Stimulated activated CD8-positive, alpha-beta memory T cell treated with anti-CD3 and anti-CD28 coated beads, Interleukin-15, amount 100 ng/mL, for 48 hours (primary cell): ENCODE measurements at places on chromosomes 3 and 15.

DNA sequence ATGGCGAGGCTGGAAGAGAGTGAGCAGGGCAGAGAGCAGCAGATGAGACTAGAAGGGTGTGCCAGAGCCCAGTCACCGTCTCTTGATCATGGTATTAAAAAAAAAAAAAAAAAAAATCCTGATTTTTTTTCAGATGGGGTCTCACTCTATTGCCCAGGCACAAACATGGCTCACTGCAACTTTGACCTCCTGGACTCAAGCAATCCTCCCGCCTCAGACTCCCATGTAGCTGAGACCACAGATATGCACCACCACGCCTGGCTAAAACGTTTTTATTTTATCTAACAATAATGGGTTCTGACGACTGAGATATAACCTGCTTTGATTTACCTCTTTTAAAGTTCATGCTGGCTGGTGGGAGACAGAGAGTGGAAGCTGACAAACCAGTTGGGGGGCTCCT, 4.0 kb downstream of the GNB4 start:
- DNase-seq, result no peak

DNA sequence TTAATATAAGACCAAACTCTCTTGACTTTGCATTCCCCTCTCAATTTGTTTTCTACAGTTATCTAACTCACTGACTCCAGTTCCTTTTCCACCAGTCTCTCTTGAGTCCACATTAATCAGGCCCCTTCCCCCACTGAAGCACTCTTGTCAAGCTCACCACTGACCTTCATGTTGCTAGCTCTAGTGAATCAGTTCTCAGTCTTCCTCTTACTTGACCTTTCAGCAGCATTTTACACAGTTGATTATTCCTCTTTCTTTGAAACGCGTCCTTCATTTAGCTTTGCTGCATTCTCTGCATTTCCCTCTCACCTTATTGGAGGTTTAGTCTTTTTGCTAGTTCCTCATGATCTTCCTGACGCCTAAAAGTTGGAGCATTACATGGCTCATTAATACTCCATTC, 8.3 kb downstream of the PPP2R3A start:
- no peak for DNase-seq

DNA sequence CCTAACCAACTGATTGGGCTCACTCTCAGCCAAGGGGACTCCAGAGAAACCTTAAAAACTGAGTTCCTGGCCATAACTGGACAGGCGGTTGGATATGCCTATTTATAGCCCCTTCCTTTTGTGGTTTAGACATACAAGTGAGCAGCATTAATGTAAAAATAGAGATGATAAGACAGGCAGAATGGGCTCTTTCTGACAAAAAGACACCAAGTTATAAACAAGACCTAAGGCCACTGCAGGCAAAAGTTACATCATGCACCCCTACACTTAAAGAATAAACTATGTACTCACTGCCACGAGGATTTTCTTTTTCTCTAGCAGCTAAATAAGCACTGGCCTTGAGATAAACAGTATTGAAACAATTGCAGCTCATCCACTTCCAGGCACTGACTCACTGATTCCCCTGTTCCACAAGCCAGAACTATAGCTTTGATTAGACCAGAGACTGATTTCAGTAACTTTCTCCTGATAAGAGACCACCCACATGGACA, 30.1 kb downstream of the SUCNR1 start:
- DNase-seq, result no peak

DNA sequence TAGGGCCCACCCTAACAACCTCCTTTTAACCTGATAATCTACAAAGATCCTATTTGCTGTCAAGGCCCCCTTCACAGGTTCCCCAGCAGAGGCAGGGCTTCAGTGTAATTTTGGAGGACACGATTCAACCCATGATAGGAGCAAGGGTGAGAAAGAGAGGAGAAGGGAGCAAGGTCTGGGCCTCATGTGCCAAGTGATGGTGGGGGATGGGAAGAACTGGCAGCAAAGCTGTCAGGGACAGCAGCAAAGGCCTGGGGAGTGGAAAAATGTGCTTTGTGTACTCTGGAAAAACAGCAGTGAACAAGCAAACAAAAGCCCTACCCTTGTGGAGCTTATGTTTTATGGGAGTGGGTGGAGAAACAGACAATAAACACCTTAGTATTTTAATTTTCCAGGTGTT, 2.7 kb upstream of the GALNT15 start:
- DNase-seq, result no peak

- no peak for DNase-seq
These were observed 49.0 kb downstream of the B3GNT5 start for GRCh38 chr3:183301937-183302580.

GRCh38 chr3:17910922-17911321, 168.5 kb upstream of the TBC1D5 start:
- no peak for DNase-seq
